ENCODE measurements at places on chromosomes 13 and 19.

- DNase-seq, result no peak
Measured at GRCh38 chr13:53405616-53406015, 377.0 kb downstream of the OLFM4 start.

DNA sequence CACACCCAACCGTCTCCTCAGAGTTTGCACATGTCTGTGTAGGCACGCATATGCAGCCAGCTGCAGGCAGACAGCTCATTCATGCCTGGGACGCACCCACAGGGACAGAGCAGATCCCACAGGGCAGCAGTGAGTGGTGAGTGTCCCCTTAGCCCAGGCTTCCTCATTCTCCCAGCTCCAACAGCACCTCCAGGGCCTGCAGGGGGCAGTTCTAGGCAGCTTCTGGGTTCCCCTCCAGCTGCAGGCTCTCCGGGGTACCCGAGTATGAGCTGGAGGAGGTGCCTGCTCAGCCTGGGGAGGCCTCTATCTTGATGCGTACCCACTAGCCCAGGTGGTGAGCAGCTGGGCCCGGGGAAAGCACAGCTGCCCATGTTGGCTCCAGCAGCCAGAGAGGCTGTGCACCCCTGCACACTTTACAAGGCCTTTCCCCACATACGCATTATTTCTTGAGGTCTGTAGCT lies 1.3 kb upstream of the SHANK1 start:
- no peak for DNase-seq

DNA sequence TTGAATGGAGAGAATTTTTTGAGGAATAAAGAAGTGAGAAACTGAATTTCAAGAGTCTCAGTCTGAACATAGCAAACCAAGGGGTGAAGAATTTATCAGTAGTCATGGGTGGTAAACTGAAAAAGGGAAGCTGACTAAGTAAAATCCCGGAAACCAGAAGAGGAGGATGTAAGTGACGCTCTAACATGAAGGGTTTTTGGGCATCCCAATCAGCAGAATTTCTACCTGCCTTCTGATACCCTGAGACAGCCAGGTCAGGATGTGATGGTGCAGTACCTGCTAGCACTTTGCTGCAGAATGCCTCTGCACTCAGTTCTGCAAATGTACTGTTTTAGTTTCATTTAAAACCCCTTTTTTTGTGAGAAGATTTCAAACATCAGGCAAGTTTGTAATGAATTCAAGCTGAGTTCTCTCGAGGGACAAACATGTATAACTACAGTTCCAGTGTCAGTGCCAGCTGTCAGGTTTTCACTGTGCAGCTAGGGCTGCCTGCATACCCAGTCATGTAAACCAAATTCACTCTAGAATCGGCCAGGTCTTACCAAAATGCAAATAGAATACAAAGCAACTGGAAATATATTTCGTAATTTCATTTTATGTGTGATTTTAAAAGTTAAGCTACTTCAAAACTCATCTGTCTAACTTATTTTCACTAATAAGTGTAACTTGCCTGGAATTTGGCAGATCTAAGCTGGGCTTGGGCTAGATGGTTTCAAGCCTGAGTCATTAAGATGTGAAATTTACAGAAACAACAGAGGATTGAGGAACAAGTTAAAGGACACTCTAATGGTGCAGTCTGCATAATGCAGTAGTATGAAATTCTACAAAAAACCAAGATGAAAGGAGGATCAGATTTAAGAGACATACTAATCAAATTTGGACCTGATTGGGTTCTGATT lies 13.8 kb downstream of the METTL21C start:
- no peak for DNase-seq

DNA sequence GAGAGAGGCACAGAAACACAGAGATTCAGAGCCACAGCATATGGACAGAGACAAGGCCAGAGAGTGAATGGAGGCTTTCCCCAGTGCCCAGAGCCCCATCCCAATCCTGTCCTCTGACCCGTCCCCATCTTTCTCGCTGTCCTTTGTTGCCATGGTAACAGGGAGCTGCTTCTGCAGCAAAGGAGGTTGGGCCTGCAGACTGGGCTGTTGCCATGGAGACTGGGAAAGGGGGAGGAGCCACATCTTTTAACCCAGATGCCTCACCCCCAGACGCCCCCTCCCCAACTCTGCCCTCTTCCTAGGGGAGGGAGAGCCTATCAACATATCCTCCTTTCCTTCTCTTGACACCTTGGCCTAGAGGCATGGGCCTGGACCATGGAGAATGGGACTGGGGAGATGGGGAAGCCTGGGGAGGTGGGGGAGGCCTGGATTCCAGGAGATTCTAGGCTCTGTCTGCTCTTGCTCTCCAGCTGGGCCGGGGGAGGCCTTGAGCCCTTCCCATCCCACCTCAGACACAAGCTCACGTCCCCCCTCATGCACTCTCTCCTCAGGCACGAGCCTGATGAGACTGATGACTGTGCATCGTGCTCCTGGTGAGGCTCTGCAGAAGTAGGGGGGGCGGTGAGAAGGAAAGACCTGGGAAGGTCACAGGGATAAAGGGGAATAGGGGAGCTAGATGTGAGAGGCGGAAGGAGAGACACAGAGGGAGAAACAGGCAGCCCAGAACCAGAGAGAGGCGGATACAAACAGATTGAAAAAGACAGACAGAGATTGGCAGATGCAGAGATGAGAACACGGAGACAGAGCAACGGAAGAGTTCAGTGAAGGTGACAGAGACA lies 2.1 kb upstream of the ATP1A3 start:
- DNase-seq, result no peak

GRCh38 chr19:4722671-4723594 lies 709 bp downstream of the DPP9 start:
- no peak for DNase-seq

GRCh38 chr19:17946965-17947784 lies 14.4 kb downstream of the CCDC124 start:
- no peak for DNase-seq

DNA sequence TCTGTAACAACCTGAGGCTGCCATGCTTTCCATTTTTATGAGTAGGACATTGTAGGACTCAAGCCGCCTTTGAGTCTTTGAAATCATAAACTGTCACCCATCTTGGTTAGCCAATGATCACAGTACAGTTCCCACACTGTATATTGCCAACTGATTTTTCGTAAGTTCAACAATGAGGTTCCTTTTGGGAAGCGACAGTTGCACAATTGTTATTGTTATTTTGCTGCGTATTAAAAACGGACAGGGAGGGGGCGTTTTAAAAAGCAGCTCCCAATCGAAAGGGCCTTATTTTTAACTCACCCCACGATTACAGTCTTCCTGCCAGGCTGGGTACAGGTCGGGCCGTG lies 601 bp downstream of the SLC46A3 start:
- DNase-seq, result no peak

DNA sequence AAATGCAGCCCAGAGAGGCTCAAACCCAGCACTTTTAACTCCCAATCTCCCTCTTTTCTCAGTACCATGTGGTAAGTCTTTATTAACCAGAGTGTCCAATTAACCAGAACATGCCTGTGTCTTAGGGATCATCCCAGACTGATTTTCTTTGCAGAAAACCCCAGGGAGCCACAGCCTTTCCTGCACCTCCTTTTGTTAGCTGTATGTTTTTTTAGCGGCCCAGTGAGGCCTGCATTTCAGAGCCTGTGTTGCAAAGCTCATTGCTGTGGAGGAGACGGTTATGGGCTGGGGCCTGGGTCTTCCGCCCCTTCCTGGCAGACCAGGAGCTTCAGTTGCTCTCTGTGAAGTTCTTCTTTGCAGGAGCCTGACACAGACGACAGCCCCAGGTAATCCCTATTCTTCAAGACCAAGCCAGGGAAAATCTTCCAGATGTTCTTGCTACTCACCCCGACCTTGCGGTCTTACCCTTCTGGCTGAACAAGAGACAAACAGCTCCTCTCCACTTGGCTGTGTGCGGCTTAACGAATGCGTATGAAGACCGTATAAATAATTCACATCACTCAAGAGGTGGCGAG lies 70.7 kb upstream of the TSHZ3 start:
- no peak for DNase-seq
